Stimulated activated naive CD8-positive, alpha-beta T cell treated with anti-CD3 and anti-CD28 coated beads, Interleukin-15, amount 100 ng/mL, for 72 hours (primary cell): ENCODE measurements at places on chromosomes 7 and 10.

DNA sequence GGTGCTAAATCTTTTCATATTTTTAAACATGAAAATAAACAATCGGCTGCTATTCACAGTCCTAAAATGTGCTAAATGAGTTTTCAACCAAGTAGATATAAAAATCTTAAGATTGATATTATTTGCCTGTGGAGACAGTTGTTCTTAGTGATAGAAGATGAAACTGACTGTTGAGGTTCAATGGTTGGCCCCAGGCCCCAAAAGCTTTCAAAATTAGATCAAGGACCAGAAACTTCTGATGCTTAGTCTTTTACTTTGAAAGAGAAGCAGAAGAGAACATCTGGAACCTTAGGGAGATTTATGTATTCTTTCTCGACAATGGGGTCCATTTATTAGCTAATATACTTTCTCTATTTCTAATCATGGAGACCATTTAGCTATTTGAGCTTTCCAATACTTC is 155.8 kb downstream of the REEP3 start:
- DNase-seq: no peak

DNA sequence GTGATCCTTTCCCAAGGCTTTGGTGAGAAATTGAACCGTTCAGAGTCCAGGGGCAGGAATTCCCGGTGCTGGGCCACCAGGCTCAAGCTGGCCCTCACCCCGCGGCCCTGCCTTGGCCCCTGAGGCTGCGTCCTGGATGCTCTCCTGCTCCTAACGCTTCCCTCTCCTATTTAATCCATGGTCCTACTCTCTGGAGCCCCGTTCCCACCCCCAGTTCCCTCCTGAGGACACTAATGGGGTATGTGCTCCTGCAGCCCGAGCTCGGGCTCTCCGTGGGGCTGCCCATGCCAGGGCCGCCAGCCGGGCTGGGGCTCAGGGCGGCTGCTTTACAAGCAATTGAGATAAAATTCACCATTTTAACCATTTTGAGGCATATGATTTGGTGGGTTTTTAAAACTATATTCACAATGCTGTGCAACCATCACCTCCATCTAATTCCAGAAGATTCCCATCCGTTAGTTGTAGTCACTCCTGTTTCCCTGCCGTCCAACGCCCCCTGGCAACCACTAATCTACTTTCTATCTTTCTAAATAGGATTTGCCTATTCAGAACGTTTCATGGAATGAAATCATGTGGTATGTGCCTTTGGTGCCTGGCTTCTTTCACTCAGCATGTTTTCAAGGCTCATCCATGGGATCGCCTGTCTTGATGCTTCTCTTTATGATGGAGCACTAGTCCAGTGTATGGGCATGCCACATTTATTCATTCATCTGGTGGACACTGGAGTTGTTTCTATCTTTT is 33.0 kb downstream of the ADAMTS14 start:
- no peak for DNase-seq

DNA sequence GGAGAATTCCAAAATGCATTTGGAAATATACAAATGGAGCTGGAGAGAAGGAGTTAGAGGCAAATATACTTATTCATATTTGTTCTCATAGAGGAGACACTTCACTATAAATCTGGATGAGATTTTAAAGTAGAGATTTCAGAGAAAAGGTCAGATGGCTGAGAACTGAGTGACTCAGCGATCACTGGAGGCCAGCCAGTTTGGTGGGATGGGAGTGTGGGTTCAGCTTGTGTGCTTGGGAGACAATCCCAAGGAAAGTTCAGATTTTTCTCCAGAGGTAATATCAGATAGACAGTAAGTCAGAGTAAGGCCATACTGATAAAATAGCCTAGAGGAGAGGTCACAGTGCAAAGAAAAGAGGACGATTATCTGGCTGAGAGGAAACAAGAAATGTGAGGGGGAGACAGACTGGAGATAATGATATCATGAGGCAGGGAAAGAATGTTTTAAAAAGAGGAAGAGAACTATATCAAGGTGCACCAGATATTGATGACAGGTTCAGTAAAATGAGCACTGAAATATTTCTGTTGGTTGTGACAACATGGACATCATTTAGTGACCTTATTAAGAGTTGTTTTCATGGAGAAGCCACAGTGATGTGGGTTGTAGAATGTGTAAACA is 67.0 kb downstream of the MDFIC start:
- no peak for DNase-seq

DNA sequence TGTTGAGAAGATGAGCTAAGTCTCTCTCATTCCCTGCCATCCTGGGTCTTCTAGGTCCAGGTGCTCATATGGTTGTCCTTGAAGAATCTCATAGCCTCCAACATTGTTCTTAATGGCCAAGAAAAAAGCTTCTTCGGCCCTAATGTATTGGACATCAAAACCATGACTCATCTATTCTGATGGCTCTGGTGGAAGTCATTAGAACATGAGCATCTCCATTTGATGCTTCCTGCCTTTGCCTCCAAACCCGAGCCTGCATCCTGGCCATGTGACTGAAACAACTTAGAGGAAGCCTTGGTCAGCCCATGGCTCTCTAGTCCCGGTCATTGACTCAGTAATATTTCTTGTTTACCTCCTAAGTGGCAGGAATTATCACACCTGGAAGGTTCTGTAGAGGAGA is 264.1 kb upstream of the FZD8 start:
- no peak for DNase-seq

DNA sequence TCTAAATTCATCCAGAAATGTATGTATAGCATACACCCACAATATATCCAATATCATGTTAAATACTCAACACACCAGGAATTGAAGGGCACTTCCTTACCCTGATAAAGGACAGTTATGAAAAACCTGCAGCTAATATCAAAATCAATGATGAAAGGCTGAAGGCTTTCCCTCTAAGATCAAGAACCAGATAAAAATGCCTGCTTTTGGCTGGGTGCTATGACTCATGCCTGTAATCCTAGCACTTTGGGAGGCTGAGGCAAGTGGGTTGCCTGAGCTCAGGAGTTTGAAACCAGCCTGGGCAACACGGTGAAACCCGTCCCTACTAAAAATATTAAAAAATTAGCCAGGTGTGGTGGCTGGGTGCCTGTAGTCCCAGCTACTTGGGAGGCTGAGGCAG is 21.6 kb upstream of the UPP1 start:
- no peak for DNase-seq

DNA sequence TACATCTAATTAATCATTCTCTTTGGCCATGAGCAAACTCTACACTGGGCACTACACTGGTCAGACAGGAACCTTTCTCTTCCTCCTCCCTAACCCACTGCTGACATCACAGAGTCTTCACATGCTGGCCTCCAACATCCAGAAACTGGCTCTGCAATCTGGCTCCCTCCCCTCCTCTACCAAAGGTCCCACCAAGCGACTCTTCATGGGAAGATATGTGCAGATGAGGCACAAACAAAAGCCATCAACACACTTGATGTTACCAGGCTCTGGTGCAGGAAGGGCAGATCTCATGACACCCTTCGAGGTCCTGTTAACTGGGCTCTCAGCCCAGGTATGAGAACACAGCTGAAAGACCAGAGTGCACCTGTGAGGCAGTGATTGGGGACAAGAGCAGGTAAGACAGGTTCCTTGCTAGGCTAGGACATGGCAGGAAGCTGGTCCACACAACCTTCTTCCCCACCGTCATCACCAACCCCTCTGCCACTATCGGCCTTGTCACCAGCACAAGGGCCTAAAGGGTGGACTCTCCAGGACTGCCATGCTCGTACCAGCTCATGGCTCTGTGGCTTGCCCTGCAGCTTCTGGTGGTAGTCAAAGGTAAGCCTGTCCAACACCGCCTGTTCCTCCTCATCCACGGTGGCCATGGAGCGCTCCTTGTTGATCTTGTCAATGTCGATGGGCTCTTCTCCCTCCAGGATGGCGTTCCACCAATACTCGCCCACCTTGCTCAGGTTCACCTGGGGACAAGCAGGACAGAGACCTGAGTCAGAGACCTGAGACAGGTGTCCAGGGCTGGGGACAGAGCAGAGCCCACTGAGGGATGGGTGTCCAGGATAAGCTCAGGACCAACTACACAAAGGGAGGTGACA is 66.6 kb upstream of the CAMK2B start:
- peak; percentile 4 for DNase-seq

- DNase-seq: no peak
Measured at GRCh38 chr10:89241026-89241425, 10.5 kb downstream of the LIPA start.

- DNase-seq: peak; percentile 37
Measured at GRCh38 chr10:27100813-27101347, 586 bp upstream of the ANKRD26 start.

DNA sequence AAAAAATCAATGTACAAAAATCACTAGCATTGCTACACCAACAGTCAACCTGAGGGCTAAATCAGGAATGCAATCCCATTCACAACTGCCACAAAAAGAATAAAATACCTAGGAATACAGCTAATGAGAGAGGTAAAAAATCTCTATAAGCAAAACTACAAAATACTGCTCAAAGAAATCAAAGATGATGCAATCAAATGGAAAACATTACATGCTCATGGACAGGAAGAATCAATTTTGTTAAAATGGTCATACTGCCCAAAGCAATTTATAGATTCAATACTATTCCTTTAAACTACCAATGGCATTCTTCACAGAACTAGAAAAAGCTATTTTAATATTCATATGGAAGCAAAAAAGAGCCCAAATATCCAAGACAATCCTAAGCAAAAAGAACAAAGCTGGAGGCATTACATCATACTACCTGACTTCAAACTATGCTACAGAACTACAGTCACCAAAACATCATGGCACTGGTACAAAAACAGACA is 116.3 kb downstream of the HPSE2 start:
- no peak for DNase-seq

DNA sequence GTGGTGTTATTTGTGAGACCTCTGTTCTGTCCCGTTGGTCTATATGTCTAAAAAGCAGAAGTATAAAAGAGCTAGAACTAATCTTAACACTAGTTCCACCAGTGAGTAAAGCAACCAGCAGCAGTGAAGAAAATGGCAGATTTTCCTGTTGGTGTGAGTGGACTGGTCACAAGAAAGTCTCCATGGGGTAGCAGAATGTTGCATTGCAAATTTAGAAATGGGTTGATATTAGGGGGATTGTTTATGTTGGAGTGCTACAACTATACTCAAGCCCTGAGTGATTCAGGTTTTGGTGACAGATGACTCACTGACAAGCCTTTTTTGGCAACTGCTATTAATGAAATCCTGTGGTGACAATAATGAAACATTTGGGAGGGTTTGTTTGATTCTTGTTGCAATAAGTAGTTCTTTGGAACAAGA is 5.6 kb downstream of the AVL9 start:
- DNase-seq: no peak

- no peak for DNase-seq
Measured at GRCh38 chr7:97005183-97006054, at the start of gene DLX6. DLX6 (plus strand) TSS chr7:97005553; CDS start chr7:97005978, 425 bp downstream.
